ENCODE measurements at places on chromosomes 7 and 10.

DNA sequence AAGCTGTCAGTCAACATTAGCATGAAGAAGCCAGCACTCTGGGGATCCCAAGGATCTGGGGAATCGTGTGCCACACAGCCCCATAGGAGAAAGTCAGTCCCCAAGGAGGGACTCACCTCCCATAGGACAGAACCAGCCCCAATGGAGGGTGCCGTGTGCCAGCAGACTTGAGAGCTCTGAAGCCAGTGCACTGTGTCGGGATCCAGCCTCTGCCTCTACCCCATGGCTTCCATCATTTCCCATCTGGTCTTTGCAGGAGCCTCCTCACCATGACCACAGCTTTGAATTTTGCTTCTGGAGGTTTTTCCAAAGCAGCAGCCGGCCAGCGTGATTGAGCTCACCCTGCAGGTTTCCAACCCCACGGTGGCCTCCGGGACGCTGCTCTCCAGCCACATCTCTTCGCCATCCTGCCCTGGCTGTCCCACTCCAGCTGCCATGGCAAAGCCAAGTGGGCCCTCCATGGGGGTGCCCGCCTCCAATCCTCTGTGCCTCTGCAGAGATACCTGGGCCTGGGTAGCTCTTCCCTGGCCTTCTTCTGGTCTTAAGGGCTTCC, 171.8 kb upstream of the SHH start:
- no peak for DNase-seq

DNA sequence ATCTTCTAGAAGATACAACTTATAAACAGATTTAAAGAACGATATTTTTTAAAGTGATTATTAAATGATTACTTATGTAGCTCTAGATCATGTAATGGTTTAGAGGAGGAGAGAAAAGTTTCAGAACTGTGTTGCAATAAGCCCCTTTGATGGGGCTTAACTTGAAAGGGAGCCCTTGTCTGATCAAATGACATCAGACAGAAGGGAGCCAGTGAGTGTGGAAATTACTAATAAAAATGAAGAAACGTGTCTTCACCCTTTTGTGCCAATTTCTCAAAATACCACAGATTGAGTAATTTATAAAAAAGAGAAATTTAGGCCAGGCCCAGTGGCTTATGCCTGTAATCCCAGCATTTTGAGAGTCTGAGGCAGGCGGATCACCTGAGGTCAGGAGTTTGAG, 318.2 kb downstream of the EXOC4 start:
- DNase-seq = no peak

- DNase-seq = no peak
These were observed 15.1 kb upstream of the LIPM start for GRCh38 chr10:88787463-88787862.

- DNase-seq = no peak
These were observed 6.3 kb downstream of the LOXL4 start for GRCh38 chr10:98261436-98262277.

GRCh38 chr10:69413221-69413865, 3.4 kb downstream of the TACR2 start:
- no peak for DNase-seq

GRCh38 chr10:33309406-33309805, 25.1 kb downstream of the NRP1 start:
- DNase-seq = no peak

- DNase-seq = no peak
These were observed 112.9 kb downstream of the KIF20B start for GRCh38 chr10:89814278-89814677.

DNA sequence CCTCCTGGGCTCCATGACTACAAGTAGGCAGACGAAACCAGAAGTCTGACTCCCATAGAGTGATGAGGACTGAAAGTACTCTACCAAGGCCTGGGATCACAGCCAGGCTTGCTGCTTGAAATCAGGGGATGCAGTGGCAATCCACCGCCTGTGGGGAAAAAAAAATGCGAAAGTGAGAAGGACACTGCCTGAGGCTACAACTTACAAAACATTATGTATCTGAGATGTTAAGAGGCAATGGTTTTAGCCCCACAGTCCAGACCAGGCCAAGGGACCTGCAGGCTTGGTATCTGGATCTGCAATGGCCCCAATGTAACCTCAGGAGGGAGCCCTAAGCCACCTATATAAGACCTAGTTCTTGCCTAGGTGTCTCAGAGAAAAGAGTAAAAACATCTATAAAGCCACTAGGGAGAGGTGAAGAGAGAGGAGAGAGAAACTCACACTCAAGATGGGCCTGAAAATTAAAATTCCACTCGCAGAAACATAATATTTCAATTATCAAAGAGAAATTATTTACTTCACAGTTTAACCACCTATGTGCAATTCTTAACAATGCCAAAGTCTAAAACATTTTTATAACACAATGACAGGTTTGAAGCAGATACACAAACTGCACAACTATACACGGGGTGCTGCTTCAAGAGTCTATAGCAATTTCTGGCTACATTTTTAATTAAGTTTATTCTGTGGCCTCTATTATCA, 13.9 kb downstream of the DNAJC1 start:
- no peak for DNase-seq

DNA sequence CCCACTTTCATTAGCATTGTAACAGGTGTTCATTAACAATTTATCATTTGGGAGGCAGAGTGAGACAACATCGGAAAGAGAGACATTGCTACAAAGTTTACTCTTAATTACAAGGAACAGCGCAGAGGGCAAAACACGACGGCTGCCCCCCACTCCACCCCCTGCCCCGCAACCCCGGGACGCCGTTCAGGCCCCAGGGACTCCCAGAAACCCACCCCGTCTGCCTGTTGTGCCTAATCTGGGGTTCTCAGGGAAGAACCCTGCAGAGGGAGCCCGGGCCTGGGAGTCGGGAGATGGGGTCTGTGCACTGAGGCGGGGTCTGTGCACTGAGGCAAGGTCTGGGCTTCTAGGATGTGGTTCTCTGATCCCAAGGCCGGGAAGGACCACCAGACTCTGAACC, 25.2 kb downstream of the UNCX start:
- DNase-seq = no peak

DNA sequence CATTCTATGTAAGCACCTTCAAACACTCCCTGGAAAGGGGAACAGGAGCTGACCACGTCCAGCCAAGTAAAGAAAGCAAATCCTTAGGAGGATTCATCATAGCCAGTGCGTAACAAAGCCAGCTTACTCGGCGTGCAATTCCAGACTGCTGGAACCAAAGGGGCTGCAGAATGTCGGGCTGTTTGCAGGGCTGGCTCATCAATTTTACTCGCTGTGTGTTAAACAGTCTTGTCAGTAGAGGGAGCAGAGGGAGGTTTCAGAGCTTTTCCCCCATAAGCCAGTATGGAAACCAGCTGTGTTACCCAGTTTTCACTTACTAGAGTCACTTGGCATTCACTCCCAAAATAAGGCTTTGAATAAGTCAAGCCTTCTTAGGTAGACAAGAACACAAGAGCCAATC, 127.1 kb downstream of the KMT2E start:
- no peak for DNase-seq

DNA sequence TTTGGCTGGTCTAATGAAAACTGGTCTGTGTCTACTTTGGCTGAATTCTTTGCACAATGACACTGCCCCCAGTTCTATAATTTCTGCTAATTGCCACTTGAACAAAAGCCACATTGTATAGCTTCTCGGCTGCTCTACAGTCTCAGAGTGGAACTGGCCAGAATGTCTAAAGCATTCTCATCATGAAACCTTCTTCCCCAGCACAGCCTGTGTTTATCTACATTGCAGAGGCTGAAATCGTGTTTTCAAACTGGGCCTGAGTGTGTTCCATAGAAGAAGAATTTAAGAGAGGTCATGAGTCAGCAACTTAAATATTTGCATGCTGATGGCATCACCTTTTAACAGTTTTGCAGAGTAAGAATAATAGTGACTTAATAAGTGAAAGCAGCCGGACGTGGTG, 177.2 kb downstream of the BUB3 start:
- no peak for DNase-seq

DNA sequence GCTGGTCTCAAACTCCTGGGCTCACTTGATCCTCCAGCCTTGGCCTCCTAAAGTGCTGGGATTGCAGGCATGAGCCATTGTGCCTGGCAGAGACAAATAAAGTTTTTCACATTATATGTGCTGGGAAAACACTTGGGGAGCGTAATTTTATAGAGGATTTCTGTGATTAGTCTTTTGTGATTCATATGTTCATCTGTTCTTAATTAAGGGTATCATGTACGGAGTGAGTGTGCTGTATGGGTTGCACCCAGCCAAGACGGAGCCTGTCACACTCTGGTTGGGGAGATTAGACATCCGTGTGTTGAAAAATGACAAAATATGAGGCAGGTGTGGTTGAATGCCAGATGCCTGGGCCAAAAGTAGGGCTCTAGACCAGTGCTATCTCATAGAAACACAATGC, 10.3 kb downstream of the ADRB1 start:
- no peak for DNase-seq

- DNase-seq = no peak
These were observed 110.7 kb downstream of the CYTH3 start for GRCh38 chr7:6161463-6162330.

- no peak for DNase-seq
These were observed 29.8 kb upstream of the KLF6 start for GRCh38 chr10:3814838-3815220.

DNA sequence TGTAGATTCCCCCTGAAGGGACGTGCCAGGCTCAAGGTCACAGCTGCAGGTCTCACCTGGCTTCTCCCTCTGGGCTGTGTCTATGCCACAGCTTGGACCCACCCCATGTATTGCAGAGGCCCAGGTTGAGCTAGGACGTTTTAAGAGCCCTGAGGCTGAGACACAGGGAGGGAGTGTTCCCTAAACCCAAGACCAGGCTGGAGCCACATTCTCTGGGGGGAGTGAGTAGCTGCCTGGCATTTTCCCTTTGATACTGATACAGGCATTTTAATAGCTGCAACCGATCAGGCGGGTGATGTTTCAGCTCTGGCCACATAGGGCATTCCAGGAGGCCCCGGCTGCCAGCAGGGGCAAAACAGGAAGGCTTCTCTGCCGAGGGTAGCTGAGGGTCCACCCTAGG, 13.4 kb downstream of the COL13A1 start:
- no peak for DNase-seq

- no peak for DNase-seq
These were observed 11.3 kb upstream of the FAM241B start for GRCh38 chr10:69618746-69619145.

DNA sequence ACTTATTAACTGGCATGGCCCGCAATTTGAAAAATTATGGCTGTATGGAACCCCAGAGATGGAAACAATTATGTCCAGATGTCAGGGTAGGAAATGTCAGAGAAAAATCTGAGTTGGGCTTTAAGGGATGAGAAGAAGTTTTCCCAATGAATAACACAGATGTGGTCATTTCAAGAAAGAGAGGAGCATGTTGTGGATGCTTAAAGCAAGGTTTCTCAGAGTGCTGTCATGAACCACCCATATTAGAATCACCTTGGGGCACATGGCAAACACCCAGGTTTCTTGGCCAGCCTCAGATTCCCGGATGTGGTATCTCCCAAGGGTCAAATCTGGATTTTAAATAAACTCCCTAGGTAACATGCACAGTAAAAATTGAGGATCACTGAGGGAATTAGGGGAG, 43.6 kb downstream of the LAMB4 start:
- DNase-seq = no peak

DNA sequence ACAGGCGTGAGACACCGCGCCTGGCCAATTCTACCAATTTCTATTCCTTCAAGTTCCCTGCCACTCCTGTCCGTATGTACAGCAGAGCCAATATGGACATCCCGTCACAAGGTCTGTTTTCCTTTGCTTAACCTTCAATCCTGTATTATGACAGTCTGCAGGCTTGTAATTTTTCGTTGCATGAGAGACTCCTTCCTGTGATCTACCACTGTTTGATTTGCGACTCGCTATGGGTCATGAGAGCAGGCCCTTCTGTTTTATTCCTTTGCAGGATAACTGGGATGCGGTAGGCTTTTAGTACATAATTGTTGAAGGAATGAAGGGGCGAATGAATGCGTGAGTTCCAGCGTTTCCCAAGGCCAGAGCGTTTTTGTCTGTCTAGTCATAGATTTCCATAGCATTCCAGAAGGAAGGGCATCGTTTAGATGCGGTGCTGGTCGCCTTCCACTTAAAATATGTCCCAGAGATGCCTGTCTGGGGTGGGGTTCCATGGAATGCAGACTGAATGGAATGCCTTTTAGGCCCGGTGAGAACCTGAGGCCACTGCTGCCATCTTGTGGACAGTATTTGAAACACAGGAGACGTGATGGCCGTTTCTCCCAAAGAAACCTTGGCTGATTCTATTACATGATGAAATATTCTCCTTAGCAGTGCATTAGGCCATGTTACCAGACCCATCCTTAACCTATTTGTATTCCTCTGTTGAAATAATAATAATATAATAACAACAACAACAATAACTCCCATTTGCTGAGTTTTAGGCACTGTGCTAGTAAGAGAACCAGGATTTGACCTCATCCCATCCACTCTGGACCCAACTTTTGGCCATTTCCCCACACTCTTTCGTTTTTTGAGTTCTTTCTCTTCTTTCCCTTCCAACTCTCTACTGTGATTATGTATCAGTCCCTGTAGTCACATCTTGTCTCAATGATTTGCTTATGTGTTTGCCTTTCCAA, 193.2 kb downstream of the MYOF start:
- DNase-seq = no peak

GRCh38 chr7:6165521-6166320, 106.7 kb downstream of the CYTH3 start:
- DNase-seq = no peak

DNA sequence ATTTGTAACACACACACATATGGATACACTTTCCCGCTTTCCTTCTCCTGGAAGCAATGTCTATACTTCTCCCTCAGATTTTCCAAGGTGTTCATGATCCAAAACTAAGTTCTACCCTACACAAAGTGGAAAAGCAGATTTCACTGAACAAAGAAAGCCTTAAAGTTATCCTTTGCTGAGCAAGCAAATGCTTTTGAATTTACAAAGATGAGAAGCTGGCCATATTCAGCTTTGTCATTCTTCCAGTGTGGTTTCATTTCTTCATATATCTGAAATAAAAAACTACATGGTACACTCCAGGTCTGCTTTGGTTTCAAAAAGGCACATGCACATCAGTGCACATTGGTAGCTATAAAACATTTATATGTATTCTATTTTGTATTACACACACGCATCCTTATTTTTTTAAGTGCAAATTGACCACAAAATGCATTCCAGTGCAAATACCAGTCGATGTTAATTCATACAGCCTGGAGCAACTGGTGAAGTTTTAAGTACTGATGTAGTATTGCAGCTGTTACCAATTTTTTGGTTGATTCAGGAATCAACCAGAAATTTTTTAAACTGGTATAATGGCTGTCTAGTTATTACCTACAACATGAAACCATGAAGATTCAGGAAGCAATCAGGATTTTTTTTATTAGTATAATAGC, 65.5 kb upstream of the SRPK2 start:
- no peak for DNase-seq

GRCh38 chr7:44398953-44399574, 73.7 kb upstream of the CAMK2B start:
- DNase-seq = no peak
